Stimulated activated CD8-positive, alpha-beta memory T cell treated with anti-CD3 and anti-CD28 coated beads, Interleukin-15, amount 100 ng/mL, for 48 hours (primary cell): ENCODE measurements at places on chromosomes 1 and 21.

- DNase-seq = no peak
These were observed 62.1 kb downstream of the FAAP20 start for GRCh38 chr1:2132222-2133038.

GRCh38 chr1:234737967-234738314 is 128.0 kb upstream of the IRF2BP2 start:
- no peak for DNase-seq

- no peak for DNase-seq
These were observed 202.9 kb upstream of the FGGY start for GRCh38 chr1:59094001-59094400.

DNA sequence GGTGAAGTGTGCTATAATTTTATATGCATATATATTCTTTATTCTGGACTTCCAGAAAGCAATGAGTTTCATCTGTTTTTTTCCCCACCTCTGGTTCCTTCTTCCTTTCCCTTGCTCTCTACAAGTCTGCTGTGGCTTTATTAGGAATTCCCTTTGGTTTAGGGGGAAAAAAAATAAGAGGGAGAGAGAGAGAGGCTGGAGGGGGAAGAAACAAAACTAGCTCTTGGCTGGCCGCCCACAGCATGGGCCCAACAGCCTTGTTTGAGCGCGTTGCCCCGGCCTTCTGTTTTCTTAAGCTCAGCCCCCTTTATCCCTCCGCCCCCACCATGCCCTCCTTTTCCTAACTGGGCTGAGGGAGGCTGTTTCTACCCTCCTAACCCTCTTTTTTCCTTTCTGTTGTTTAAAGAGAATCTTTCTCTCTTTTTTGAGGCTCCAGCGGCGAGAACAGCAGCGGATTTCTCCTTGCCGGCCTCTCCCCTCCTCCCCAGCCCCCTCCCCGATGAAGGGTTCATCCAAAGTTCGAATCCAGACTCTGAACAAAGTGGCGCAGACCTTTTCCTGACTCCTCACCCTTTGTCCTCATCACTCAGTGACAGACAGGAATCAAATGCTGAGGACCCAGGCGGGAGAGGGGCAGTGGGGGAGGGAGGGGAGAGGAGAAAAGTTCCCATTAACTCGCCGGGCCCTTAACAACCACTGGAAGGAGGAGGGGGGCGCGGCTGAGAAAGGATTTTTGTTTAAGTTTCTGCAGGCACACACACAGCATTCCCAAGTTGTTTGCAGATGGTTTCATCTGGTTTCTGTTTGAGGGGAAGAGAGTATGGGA is 29.7 kb downstream of the PBX1 start:
- DNase-seq = no peak

DNA sequence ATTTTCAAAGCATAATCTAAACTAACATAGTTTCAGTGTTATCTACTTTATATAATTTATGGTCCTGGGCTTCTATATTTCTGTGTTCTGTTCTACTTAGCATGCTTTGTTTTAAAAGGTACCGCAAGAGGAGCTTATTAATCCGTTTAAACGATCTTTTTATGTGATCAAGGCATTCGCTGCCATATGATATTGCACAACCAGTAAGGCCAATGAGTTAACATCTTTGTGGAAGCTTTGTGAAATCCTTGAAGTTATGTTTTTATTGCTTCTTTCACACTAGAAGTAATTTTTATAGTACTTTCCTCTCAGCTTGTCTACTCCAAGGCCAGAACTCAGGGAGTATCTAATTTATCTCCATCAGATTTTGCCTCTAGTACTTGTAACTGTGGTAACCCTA is 8.9 kb downstream of the LRRC8C start:
- no peak for DNase-seq

DNA sequence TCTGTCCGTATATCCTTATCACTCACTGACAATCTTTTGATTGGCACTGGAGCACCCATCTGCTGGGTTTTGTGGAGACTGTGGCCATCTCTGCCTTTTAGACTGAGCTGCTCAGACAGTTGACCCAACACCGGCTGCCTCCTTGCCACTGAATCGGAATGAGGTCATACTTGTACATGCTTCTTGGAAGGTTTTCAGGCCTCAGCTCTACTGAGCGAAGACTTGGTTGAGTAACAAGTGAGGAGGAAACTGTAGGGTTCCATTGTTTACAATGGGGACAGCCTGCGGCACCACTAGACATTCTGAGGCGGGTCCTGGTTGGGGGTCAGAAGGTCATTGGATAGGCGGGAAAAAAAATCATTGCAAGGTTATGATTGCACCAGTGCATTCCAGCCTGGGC is 320.3 kb downstream of the KIF26B start:
- no peak for DNase-seq

- no peak for DNase-seq
These were observed 32.6 kb downstream of the OPTC start for GRCh38 chr1:203526572-203526971.

DNA sequence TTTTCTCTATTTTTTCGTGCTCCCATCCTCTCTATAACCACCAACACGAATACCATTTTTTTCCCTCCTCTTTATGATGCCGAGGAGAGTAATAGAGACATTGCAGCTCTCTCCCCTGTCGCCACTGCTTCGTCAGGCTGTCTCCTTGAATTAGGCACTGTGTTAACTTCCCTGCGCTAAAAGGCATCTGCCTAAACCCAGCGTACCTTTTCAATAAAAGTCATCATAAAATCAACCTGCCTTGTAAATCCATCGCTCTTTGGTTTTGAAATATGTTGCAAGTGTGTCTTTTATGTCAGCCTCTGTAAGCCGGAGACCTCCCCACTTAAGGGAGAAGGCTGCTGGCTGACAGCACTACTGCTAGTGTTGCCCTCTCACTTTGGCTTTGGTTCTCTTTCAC is 8.7 kb downstream of the RNF220 start:
- no peak for DNase-seq
